ENCODE measurements at places on chromosomes 6 and 20.
A peak's percentile ranks its signal among the peaks of the same experiment; 100 is the strongest.

- no peak for DNase-seq
These were observed 574.2 kb downstream of the KHDRBS2 start for GRCh38 chr6:61711849-61712248.

- DNase-seq: peak; percentile 28
These were observed 279.6 kb downstream of the ADGB start for GRCh38 chr6:146878168-146878951.

DNA sequence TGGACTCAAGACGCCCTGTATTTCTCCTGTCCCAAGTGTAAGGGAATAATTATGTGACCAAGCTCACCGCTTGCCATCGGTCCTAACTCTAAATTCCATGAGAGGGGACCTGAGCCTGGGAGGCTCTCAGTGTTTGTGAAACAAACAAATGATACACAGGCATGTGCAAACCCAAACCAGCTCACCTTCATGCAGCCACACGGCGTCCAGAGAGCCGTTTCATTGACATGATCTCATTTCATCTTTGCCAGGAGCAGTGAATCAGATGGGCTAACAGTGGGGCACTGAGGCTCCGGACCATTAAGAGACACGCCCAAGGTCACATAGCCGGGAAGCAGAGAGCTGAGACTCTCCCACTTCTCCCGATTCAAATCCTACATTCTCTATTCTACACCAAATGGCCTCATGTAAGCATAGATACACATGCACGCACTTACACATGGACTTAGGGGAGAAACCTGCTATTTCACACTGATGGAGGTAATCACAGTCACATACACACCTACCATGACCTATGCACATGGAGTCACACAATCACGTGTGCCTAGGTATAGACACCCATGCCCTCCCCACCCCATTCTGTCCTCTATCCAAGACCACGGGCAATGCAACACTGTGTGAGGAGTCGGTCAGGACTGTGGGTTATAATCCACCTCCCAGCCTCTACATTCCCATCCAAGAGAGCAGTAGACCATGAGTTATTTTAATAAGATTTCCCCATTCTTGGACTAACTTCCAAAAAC, 1.1 kb downstream of the BNIP5 start:
- no peak for DNase-seq

- no peak for DNase-seq
These were observed 13.1 kb downstream of the UQCC1 start for GRCh38 chr20:35398660-35399144.

DNA sequence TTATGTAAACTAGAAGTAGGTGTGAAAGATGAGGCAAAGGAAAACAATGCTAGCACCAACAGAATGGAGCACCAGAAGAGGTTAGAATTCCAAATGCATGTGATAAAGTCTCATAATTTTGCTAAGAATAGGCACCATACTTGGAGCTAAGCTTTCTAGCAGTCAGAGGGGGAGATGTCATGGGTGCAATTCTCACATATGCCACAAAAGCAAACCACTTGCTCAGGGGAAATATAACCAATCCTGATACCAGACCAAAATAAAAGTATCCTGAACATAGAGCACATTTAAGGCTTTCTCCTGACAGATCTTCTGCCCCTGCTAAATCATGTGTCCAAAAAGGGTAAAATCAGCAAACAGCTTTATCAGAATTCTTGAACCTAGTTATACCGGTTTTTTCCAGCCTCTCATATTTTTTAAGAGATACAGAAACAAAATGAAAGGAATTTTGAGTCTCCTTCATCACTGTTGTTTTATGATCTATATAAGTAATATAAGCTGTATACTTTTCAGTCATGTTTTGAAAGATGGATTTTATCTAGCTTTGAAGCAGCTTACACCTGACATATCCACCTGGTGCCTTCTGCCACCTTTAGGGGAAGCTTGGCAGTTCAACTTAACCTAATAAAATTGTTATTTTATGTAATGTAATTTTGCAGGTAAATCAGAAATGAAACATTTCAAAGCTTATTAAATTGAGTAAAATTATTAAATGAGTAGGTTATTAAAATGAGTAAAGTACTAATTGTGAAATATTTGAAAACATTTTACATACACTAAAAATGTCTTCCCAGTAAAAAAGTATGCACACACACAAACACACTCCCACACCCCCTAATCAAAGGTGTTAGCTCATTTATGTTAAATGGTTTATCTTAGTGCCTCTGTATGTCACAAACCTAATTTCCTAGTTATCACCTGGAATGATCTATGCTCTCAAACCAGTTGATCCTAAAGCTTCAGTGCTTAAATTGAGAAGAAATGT, 2.8 kb downstream of the SPO11 start:
- no peak for DNase-seq

- no peak for DNase-seq
These were observed 633.5 kb downstream of the RFPL4B start for GRCh38 chr6:112980676-112981075.

DNA sequence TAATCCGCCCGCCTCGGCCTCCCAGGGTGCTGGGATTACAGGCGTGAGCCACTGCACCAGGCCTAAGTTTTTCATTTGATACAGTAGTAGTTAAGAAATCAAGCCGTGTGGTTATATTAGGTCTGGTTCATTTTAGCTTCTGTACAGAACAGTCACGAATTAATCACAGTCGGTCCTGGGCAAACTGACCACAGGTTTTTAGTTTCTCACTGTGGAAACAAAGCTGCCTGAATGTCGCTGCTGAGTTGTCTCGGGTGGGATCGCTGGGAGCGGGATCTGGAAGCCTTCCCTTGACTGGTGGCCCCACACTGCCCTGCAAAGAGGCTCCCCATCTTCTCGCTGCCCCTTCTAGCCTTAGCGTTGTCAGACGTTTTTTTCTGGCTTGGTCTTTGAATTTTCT, 18.6 kb downstream of the UCKL1 start:
- no peak for DNase-seq

DNA sequence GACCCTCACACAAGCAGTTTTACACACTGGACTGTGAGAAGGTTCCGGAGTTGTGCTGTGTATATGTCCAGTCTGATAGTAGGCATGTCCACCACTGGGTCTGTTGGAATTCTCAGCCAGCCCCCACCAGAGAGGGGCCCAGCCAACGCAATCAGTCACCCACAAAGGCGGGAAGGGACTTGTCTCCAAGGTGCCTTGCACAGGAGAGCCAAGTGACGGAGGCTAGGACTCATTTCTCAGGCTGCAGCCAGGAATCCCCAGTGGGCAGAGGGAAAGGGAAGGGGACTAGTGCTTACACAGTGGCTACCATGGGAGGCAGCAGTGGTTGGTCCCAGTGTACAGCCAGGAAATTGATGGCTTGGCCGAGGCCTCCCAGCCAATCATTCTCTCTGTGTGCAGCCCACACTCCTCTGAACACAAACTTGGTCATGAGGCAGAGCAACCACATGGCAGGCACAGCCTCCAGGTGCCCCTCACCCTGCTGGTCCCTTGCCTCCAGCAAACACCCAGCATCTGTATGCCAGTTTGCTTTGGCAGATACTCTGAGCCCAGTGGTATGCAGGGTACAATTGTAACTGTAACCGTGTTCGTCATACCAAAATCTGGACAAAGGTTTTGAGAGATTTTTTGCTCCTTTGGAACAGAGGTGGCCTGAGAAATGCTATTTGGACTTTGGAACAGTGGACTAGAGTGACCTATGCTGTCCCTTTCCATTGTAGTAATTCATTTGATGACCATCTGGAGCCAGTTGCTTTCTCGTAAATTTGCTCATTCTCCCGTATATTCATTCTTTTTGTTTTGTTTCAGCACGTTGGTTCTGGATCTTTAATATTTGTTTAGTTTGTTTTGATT, 72.9 kb upstream of the MYL9 start:
- no peak for DNase-seq

DNA sequence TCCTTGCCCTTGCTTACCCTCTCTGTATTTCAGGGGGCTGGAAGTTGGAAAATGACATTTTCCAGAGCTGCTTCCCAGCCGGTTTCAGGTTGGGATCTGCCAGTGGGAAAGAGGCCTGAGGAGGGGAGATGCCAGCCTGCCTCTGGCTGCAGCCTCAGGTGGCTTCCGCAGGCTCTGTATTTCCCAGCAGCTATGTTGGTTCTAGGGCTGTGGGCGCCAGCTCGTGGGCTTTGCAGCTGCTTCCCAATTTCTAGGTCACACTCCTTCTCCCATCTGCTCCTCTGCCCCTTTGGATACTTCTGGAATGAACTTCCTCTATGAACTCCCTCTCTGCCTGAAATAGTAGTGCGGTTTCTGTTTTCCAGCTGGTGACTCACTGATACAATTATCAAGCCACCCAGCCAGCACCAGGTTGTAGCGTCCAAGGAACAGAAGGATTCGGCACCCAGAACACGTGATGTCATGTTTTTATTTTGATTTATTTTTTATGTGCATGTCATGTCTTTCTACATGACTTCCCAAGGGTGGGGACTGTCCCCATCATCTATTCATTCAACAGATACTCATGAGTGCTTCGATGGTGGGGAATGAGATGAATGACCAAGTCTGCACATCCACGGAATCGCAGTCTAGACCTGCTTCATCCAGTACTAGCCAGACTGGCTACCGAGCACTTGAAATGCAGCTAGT, 38.0 kb downstream of the TGM2 start:
- DNase-seq: peak; percentile 65

DNA sequence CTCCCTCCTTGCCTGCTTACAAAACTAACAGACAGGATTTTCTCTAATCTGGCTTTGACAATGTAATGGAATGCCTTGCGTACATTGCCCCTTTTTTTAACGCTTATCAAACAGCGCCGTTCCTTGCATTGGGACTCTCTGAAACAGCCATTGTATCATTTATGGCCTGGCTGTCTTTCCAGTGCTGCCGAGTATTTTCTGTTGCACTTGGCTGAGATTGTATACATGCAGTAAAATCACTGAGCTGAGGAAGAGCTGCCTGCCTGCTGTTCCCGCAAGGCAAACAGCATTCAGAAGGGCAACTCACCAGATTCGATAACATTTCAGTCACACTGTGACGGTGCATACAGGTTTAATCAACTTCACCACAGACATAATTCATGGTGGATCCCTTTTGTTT, 106.0 kb downstream of the SH3BGRL2 start:
- no peak for DNase-seq

GRCh38 chr6:109579361-109579760, 96.3 kb upstream of the ZBTB24 start:
- no peak for DNase-seq

DNA sequence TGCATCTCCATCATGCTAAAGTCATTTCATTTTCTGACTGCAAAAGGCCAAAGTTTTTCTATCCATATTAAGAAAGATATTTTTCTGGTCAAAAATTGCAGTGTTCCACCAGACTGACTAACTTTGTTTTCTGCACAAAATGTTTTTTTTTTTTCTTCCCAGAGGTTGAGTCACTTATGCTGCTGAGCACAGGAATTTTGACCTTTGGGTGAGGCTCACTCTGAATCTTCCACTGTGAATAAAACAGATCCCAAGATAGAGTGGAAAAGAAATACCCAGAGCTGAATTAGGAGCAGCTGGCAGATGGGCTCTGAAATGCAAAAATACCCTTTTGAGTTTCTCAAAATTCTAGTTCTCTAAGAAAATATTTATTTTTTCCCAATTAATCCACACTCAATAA, 996.8 kb downstream of the KIF16B start:
- DNase-seq: no peak

DNA sequence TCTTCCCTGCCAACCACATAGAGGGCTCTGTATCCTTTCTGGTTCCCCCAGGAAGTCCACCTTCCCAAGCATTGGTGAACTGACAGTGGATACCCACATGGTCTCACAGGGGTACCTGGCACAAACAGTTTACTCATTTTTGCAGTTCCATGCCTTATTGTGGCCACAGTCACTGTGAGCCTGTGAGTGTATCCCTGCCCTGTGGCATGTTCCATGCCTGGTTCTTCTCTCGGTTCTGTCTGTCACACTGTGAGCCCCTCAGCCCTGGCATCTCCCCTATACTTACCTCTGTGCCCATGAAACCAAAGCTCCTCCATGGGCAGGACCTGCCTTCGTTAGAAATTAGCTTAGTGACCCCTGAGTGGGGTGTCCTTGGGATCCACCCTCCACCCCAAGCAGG, 107.8 kb downstream of the TOX2 start:
- no peak for DNase-seq

- no peak for DNase-seq
These were observed 132.0 kb upstream of the RNF24 start for GRCh38 chr20:4147319-4147718.

DNA sequence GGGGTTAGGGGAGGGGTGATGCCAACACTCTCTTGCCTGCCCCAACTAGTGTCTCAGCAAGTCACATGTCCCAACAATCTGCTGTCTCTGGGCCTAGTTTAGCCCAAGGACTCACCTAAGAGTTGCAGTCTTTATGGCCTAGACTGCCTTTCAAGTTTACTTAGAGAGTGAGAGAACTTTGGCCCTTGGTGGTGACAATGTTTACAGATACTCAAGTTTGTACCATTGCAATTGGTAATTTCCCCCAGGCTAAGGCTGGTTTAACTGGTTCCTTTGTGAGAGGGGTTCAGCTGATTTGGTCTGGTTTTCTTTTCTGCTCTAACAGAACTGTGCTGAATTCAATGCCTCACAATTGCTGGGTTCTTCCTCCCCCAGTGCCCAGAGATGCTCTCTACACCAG, 1279.9 kb upstream of the EYS start:
- DNase-seq: no peak

DNA sequence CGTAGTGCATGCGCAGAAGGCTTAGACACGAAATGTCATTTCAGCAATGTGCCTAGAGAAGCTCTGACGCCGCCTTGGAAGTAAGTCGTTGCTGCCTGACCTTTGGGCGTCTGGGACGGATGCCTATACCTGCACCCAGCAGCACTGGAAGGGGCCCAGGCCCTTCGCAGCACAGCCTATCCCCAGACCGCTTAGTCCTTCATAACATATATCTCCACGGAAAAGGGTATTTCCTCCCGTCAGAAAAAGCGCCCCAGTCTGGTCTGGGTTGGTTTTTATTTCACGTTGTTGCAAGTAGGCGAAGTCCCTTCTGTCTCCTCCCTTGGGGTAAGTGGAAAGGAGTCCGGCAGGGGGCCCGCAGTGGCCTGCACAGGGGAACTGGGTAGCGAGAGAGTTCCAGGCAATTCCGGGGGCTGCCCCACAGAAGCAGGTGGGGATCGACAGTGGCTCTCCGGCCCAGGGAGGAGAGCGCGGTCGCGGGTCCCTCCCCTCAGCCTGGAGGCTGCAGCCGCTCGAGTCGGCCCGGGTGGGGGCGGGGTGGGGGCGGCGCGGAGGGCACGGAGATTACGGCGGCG, 559 bp upstream of the EYA4 start:
- DNase-seq: no peak

GRCh38 chr6:26223228-26223627, 136.0 kb downstream of the HFE start:
- no peak for DNase-seq

- no peak for DNase-seq
These were observed 385.3 kb downstream of the EPM2A start for GRCh38 chr6:145349950-145350510.

DNA sequence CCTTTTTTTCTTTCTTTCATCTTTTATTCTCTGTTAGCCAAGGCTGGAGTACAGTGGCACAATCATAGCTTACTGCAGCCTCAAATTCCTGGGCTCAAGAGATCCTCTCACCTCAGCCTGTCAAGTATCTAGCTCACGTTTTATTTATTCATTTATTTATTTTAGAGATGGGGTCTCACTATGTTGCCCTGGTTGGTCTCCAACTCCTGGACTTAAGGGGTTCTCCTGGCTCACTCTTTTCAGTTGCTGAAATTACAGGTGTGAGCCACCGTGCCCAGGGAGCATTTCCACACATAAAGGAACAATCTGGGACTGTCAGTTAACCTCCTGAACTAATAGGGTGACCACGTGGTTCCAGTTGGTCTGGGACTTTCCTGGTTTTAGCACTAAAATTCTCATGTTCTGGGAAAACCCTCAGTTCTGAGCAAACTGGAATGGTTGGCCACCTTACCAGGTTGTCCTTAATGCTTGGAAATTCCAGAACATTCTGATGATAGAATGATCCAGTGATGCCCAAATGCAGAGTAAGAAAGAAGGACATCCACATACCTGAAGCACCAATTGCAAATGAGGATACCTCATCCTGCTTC, 105.5 kb upstream of the ZNF217 start:
- DNase-seq: no peak

All from erythroblast (primary cell).